GM20000 (cell line): ENCODE measurements at places on chromosomes 3 and 15.
A peak's percentile ranks its signal among the peaks of the same experiment; 100 is the strongest.

- no peak for DNase-seq
Observed at GRCh38 chr3:156455839-156456238, 99.1 kb downstream of the SSR3 start.

DNA sequence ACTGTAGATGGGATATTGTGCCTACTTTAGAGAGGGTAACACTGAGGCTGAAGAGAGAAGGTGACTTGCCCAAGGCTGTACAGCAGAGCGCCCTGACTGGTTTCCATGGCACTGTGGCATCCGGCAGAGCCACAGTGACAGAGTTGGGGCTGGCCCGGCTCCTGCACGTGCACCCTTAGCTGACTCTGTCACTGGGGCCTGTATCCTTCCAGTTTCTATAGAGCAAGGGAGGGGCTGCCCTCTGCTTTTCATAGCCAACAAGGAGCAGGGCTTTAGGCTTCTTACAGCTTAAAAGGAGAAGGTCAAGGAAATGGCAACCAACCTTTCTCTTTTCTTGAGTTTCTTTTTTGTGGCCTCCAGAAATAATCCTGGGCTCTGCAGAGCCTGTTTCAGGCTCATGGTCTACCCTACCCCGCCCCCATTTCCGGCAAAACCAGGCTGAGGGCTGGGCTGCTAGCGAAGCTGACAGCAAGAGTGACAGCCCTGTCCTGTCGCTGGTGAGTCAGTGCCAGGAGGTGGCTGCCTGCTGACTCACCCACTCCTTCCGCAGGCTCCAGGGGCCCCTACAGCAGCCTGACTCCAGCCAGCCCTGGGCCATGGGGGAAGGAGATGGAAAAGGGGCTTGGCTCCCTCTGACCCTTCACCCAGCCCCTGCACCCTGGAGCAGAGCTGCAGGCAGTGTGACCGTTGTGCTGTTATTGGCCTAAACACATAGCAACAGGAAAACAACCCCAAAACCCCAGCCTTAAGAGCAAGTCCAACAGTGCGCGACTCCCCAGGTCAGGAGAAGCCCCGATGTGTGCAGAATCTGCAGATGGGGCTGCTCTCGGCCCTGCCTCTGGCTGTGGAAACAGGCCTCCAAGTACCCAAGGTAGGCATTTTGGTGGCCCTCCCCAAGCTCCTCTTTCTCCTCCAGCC is 29.8 kb downstream of the SLC6A6 start:
- DNase-seq: peak; percentile 90

GRCh38 chr3:94225148-94225865 is 162.4 kb downstream of the NSUN3 start:
- no peak for DNase-seq

DNA sequence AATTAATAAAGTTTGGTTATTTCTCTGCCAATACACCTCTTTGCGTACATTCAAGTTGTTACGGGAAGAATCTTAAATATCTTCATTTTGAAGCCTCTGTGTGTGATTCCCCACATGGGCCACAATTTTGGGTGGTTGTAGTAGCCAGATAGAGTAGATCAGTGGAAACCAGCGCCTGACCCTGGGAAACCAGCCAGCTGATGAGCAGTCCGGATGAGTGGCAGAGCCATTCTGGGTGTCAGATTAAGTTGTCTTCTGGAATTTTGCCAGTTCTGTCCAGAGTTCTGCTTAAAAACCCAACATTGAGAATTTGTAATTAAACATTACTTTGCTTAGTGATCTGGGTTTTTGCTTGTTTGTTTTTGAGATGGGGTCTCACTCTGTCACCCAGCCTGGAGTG is 49.7 kb downstream of the MRPS25 start:
- DNase-seq: no peak

DNA sequence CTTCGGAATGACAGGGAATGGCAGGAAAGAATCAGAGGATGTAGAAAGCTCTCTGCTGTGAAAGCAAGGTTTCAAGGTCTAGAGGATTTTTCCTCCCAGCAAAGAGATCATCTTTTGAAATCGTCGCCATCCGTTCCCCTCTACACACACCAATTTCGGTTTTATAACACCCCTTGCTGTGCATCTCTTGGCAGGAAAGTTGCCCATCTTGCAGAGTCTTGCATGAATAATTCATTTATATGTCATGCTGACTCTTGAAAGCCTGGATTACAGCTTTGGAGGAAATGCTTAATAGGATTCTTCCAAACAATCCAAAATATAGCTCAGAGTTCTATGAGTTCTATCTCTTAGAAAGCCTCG is 262.7 kb downstream of the CHL1 start:
- no peak for DNase-seq

GRCh38 chr3:63631670-63632069 is 20.8 kb upstream of the SNTN start:
- no peak for DNase-seq

GRCh38 chr3:24986612-24987011 is 441.5 kb upstream of the RARB start:
- DNase-seq: no peak

DNA sequence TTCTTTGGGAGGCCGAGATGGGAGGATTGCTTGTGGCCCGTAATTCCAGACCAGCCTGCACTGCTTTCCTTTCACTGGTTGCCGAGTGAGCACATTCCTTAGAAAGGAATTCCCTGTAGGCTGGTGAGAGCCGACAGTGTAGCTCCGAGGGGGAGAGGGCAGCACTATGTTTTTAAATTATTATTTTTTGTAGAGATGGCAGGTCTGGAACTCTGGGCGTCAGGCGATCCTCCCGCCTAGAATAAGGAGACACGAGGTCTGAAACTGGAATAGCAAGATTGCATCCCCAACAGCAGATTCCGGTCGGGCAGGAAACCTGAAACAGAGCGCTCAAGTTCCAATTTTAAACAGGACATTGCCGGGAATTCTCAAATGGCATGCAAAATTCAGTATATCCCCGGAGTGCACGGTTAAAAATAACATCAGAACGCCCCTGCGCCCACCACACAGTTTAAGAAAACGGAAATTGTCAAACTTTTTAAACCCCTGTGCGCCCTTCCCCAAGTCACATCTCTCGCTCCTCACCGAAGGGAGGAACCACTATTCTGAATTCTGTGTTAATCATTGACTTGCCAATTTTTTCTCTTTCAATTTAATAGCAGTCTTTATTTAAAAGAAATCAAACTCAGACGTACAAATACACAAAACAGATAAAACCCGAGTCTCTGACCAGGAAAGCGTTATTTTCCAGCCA is 643 bp upstream of the RNU5B-1 start:
- no peak for DNase-seq

GRCh38 chr3:129892486-129892856 is 1.0 kb downstream of the TMCC1 start:
- DNase-seq: no peak

- no peak for DNase-seq
Observed at GRCh38 chr15:42159381-42160015, 3.1 kb upstream of the PLA2G4F start.

DNA sequence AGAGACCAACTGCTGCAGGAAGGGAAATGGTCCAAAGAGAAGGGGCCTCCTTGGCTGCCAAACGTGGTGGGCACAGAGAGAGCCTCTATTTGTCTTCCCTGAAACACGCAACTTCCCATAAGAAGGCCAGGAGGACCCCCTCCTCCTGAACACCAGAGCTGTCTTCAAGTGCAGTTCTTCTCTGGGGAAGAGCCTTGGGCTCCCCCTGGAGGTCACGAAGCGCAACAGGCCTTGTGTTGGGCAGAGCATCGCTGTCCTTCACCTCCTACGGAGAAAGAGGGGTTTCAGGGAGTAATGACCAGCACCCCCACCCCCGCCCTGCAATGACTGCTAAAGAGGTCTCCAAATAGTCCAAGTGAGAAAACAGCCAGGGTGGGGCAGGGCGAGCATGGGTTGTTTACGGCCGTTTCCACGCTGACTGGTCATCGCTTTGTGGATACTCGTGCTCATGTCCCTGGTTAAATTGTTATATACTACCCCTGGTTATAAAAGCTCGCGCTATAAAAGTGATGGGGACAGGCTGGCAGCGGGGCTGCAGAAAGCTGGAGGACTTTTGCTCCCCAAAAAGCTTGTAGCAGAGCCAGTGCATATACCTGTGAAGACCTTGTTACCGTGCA is 397.5 kb upstream of the ATP10A start:
- no peak for DNase-seq

- no peak for DNase-seq
Observed at GRCh38 chr15:48440084-48440483, 108.9 kb downstream of the DUT start.

- DNase-seq: no peak
Observed at GRCh38 chr15:64763462-64763861, 11.9 kb downstream of the RBPMS2 start.

- no peak for DNase-seq
Observed at GRCh38 chr3:161393310-161393709, 22.0 kb upstream of the SPTSSB start.

GRCh38 chr15:50186752-50187151 is 4.8 kb downstream of the SLC27A2 start:
- DNase-seq: no peak

DNA sequence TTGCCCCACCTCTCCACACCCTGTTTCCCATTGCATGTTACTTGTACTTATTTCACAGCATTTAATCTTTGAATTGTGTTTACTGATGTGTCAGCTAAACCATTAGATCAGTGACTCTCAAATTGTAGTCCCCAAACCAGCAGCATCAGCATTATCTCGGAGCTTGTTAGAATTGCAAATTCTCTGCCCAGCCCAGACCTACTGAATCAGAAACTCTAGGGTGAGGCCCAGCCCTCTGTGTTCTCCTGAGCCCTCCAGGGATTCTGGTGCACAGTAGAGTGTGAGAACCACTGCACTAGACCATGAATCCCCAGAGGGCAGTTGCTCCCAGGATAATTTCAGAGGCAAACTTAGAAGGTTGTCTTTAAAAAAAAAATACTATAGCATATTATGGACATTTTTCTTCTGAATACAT is 13.0 kb downstream of the PLD1 start:
- DNase-seq: no peak

DNA sequence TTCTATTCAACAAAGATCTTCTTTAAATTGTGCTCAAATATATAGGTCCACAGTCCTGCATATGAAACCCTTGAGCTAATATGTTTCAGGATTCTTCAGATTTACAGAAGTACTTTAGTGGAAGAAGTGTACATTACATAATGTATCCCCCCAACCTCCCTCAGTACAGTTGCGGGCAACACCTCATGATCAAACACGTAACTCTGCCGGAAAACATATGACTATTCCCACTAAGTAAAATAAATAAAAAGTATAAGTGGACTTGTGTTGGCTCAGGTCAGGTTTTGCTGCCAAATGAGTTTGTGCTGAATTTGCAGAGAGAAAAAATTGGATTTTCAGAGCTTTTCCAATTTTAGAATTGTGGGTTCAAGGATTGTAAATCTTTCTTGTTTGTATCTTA is 267.6 kb upstream of the MDFIC2 start:
- DNase-seq: no peak

GRCh38 chr3:98695796-98696195 is 67.3 kb upstream of the ST3GAL6 start:
- DNase-seq: no peak

GRCh38 chr3:35523074-35523473 is 116.3 kb upstream of the ARPP21 start:
- DNase-seq: no peak

- no peak for DNase-seq
Observed at GRCh38 chr3:24828551-24828950, 333.9 kb upstream of the THRB start.

- DNase-seq: no peak
Observed at GRCh38 chr15:73957785-73958184, 31.5 kb downstream of the LOXL1 start.

GRCh38 chr15:27059610-27060202 is 88.7 kb downstream of the GABRG3 start:
- peak; percentile 25 for DNase-seq

DNA sequence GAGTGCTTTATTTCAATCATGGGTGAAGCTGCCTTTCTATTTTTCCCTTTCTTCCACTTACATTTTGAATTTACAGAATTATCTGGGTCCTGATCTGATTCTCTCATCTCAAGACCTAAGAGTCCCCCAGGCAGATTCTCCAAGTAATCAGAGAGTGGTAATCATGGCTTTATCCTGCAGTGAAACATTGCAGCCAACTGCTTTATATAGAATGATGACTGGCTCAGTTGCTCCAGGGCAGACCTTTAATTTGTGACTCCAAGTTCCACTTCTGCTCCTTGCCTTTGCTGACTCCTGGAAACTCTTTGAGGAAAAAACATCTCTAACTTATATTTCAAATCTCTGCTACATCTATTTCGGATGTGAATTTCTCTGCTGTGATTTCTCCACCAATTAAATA is 25.5 kb upstream of the NPTN start:
- DNase-seq: no peak

DNA sequence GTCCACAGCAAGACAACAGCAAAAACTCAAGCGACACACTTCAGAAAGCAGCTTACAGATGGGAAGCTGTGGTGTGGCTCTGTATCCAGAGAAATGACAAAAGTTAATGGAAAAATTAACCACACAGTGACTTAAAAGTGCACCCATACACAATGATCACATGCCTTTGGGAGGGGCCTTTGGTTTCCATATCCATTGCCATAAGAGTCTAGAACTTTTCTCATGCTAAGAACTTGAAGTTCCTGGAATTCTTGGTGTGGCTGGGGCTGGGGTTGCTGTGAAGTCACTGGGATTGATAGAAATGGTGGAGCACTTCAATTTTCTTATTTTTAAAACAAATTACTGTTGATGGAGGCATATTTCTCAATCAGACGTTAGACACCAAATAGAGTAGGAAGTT is 108.6 kb upstream of the FEZF2 start:
- no peak for DNase-seq

DNA sequence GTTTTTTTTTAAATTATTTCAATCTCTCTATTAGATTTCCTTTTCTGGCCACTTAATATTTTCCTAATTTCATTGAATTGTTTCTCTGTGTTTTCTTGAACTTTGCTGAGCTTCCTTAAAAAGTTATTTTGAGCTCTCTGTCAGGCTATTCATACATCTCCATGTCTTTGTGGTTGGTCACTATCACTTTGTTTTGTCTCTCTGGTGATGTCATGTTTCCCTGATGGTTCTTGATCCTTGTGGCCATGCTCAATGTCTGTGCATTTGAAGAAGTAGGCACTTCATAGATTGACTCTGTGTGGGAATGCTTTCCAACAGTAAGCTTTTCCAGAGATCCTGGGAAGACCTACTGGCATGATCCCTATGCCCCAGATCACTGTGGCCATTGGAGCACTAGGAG is 18.6 kb downstream of the CD200R1 start:
- no peak for DNase-seq

- no peak for DNase-seq
Observed at GRCh38 chr3:161199926-161200325, 21.2 kb upstream of the NMD3 start.

DNA sequence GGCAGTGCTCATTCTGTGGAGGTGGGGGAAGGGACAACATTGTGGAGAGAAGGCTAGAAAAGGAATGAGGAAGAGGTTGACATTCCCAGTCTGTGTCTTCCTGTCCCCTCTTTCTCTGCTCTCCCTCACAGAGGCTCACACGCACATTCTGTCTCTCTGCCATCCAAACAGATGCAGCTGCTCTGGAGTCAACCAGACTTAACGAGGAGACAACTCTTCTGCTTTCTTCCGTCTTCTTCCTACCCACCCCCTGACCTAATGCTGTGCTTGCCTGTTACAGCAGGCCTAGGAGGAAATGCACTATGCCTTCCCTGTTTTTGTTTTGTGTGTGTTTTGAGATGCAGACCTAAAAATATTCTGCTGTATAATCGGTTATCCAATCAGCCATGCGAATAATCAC is 121.9 kb downstream of the CACNA1D start:
- DNase-seq: no peak
